ENCODE measurements at places on chromosomes 4 and X.

DNA sequence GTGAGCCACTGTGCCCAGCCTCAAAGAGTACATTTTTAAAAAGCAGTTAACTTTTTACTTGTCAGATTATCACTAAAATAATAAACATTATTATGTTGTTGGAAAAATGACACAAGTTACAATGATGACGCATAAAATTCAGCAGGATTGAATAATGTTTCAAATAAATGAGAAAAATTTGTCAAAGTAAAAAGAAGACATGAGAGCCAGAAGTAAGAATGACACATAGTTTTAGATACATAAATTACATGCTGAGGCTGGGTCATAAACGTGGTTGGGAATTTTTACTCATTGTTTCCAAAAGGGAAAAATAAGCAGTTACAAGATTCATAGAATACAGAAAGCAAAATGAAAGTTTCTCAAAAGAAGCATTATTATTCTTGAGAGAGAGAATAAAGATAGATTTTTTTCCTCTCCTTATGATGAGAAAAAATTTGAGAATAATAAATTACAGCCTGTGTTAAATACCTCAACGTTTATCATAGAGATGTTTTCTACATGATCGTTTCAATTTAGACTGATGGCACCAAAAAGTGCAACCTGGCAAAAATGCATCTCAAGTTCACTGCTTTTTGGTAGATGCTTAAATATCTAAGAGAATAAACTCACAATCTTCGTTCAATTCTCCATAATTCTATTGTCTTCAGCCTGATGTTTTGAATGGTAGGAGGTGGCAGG lies 40.4 kb downstream of the GUCY1B1 start:
- no peak for DNase-seq

DNA sequence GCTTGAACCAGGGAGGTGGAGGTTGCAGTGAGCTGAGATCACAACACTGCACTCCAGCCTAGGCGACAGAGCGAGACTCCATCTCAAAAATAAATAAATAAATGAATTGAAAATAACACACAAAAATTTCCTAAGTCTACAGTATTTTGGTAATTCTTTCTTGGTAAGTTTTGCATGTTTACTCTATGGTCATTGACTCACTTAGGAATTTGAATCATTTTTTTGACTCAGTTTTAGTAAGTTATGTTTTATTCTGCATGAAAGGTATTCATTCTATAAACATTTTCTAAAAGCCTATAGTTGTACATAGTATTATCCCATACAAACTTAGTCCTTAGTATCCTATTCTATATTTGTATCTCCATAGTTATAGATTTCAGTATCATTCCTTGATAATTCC lies 772.9 kb upstream of the SLIT2 start:
- no peak for DNase-seq

GRCh38 chr4:5399790-5400421 lies 308.5 kb downstream of the EVC2 start:
- no peak for DNase-seq

DNA sequence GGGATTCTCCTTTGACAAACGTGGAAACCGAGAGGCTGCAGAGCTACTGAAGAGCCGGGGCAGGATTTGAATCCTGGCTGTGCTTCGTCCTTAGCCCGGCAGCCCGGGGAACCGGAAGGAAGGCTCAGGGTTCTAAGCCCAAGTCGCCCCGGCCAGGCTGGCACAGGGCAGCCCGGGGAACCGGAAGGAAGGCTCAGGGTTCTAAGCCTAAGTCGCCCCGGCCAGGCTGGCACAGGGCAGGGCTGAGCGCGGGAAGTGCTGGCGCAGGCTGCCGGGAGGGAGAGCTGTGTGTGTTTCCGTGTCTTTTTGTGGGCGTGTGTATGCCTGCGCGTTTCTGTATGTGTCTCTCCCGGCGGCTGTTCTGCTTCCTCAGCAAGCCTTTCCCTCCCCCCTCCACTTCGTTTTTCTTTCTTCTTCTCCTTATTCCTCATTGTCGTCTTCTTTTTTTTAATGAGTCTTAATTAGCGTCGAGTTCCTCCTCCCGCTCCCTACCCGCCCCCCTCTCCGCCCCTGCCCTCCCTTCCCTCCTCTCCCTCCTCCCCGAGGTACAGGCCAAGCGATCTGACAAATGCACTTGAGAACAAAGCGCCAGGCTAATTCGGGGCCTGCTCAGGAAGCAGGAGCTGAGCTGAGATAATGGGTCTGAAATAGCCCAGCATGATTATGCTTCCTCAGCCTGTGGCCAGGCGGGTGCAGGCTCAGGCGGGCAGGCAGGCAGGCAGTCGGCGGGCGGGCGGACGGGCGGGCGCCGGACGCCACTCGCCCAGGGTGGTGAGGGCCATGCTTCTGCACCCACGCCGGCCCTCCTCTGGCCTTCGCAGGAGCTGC lies 65.9 kb downstream of the EFNB1 start:
- no peak for DNase-seq

DNA sequence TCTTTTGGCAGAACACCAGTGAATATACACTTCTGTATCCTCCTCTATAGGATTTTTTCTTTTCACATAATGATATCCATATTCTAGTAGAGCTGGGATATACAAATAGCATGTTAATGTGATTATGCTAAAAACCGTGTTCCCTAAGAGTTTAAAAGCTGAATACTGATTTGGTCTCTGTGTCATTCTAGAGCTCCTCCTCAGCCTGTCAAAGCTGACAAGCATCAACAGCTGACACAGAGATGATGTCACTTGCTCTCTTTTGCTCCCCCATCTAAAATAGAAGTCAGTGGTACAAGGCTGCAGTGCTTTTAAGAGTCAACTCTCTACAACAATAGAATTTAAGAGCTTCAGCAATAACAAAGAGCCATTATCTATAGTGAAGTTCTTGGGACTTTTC lies 17.1 kb upstream of the HERC3 start:
- no peak for DNase-seq

DNA sequence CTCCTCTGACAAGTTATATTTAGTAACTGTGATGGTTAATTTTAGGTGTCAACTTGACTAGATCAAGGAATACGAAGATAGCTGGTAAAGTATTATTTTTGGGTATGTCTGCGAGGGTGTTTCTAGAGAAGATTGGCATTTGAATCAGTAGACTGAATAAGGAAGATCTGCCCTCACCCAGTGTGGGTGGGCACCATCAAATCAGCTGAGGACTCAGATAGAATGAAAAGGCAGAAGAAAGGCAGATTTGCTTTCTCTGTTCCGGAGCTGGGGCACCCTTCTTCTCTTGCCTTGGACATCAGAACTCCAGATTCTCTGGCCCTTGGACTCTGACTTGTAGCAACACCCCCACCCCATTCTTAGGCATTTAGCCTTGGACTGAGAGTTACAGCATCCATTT lies 981.6 kb downstream of the CCSER1 start:
- no peak for DNase-seq

DNA sequence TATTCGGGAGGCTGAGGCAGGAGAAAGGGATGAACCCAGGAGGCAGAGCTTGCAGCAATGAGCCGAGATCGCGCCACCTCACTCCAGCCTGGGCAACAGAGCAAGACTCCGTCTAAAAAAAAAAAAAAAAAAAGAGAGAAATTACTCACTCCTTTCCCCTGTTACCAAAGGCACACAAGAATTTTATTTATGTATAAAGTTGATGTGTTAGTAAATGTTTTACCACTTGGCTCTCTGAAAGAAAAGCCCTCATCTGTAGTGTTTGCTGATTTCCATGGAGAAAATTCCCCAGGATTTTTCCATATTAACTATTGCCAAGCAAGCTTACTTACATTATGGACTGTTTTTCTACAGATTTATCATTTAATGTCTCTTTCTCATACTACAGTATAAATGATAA lies 142.1 kb upstream of the PABPC4L start:
- no peak for DNase-seq

DNA sequence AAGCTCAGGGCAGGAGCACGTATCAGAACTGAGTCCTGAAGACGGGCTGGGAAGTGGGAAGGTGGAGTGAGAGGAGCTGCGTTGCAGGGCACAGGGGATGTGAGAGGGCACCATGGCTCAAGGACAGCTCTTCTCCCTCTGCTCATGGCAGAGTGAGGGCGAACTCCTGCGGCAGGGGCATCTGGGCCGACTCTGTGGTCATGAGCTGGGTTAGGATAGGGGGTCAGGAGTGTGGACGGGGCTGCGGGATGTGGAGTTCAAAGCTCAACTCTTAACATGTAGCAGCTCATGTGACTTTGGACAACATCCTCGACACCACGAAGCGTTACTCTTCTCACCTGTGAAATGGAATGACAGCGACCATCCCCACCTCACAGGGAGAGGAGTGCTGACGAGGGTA lies 19.4 kb upstream of the SORCS2 start:
- no peak for DNase-seq

- DNase-seq: no peak
Observed at GRCh38 chrX:131577999-131578734, 34.3 kb downstream of the OR13H1 start.

- DNase-seq: no peak
Observed at GRCh38 chr4:168843635-168844034, 166.4 kb downstream of the CBR4 start.

DNA sequence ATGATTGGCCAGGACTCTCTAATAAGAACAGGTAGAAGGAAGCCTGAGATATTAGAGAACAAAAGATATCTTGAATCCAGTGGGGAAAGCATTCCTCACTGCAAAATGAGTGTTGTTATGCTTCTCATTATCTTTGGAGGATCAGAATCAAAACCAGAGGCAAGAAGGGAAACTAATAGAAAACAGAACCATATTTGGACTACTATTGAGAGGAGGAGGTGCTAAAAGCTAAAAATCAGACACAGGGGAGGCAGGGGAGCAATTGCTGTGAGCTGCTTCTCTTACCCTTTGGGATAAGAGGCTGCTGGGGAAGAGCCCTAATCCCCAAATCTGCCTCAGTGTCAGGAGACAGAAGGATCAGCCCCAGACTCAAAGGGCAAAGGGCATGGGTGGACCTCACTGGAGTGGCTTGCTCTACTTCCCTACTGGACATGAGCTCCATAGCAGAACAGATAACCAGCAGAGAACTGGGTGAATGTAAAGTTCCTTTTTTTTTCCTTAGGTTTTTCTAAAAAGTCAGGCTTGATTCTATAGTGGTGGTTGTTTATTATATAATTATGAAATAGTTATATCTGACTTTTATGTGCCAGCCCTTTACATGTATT lies 60.1 kb downstream of the SEPTIN11 start:
- no peak for DNase-seq

- no peak for DNase-seq
Observed at GRCh38 chr4:122810669-122811068, 16.0 kb upstream of the FGF2 start.

- DNase-seq: no peak
Observed at GRCh38 chr4:38367642-38368174, 296.3 kb upstream of the KLF3 start.

DNA sequence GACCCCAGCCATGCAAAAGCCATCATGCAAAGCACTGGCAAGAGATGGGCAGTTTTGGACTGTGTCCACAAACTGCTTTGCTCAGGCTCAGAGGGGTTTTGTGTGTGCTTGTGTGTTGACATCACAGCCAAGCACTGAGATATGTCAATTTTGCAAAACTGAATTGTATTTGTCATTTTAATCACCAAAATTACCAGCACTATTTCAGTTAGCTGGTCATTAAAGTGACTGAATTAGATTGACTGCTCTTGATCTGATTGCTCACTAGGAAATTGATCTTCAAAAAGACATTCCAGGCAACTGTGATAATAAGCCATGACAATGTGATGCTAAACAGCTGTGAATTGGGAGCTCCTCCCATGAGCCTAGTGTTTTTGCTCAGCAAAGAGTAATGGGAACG lies 337.3 kb upstream of the GNPDA2 start:
- DNase-seq: no peak

DNA sequence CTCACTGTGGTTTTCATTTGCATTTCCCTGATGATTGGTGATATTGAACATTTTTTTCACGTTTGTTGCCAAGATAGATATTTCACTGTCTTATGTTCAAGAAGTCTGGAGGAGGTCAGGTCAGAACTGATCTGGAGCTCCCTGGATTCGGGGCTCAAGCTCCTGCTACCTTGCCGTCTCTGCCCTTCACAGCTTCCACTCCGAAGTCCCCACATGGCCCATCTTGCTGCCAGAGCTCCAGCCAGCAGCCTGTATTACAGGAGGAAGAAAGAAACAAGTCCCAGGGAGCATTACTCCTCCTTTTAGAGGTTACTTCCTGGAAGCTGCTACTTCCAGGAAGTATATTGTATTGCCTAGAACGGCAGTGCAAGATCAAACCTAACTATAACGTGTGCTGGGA lies 17.9 kb upstream of the CDKN2AIP start:
- no peak for DNase-seq

- no peak for DNase-seq
Observed at GRCh38 chr4:121243485-121243884, 79.4 kb upstream of the TNIP3 start.

GRCh38 chr4:83546786-83547185 lies 10.9 kb downstream of the GPAT3 start:
- no peak for DNase-seq

DNA sequence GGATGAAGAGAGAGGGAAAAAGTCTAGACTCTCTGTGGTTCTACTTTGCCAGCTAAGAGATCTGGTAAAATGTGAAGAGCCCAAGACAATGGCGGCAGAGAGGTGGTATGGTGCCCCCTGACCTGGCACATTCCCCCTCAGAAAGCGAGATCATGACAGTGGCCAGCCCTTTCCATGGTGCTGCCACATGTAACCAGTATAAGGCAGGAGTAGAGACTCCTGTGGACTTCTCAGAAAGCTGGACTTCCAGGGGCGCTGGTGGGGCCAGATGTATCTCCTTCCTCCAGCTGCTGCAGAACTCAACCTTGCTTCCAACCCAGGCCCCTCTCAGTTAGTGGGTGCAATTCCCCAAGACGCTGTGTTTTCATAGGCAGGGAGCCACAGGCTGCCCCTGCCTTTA lies 9.6 kb downstream of the CTAG1A start:
- DNase-seq: no peak

GRCh38 chr4:106502106-106502699 lies 133.6 kb upstream of the GIMD1 start:
- no peak for DNase-seq

- DNase-seq: no peak
Observed at GRCh38 chr4:15004739-15005301, 2.5 kb downstream of the CPEB2 start.

DNA sequence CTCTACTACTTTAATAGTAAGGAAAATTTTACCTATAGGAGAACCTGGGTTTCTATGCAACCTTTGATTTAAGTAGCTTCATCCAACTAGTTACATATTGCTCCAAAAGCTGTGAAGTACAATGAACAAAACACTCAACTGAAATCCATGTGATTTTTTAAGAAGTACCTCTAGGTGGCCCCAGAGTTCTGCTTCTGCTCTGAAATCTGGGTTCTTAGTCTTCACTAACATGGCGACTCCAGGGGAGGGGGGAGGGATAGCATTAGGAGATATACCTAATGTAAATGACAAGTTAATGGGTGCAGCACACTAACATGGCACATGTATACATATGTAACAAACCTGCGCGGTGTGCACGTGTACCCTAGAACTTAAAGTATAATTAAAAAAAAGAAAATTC lies 73.4 kb upstream of the MAGEB2 start:
- no peak for DNase-seq
